HS-27A (cell line): ENCODE measurements at places on chromosomes 3 and 15.

GRCh38 chr3:47485812-47486211, 10.1 kb upstream of the SCAP start:
- no peak for DNase-seq

- DNase-seq, result peak; percentile 40
Observed at GRCh38 chr3:9947025-9947995, 4.9 kb downstream of the PRRT3 start.

DNA sequence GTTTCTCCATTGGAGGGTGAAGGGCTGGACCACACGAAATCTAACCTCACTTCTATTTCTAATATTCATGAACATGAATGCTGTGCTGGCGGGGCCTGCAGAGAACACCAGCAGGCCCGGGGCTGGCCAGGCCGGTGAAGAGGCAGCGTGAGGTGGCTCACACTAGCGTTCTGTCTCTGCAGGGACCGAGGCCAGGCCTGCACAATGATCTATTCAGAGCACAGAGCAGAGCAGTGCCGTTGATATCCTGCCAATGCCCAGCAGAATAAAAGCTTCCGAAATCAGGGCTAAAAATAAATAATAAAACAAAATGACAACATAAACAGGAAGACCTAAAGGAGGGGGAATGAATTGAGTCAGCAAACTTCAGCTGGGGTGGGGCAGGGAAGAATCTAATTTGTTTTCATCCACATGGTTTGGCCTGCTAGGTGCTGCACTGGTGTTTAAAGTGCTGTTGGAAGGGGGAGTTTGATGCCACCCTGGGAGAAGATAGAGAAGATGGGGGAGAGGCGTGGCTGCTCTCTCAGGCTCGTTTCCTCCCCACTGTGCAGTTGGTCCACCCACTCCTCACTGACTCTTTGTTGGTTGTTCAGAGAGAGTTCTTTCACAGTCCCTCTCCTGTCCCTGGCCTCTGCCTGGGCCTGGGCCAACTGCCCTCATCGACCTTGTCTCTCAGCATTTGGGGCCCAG, 837.1 kb downstream of the AGBL1 start:
- no peak for DNase-seq

DNA sequence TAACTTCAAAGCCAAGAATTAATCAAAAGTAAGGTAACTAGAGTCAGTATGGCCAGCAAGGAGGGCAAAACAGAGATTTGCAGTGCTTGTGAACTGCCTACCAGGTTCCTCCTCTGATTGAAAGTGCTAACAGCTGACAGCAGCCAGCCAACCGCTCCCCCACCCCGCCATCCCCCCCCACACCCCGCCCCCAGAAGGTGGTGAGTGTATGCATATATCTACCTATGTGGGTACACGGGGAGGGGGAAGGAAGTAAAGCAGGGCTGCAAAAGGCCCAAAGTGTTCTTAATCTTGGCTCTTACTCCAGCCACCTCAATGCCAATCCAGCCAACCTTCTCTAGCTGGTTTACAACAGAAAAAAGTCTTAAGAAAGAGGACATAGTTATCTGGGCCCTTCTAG, 50.7 kb downstream of the RAF1 start:
- DNase-seq, result no peak
